ENCODE measurements at places on chromosomes 12 and 14. TPM values are rescaled to one million over a fixed set of nuclear protein-coding genes. Genes with fewer than 3 reads are reported as not detected.

HHIPL1 gene
- total RNA-seq: 0.88 TPM

GRCh38 chr12:124160097-124160756 lies 134.7 kb upstream of the RFLNA start:
- no peak for DNase-seq

UBE3B gene
- 44.3 TPM for total RNA-seq

BATF gene
- total RNA-seq: 3.7 TPM

DNA sequence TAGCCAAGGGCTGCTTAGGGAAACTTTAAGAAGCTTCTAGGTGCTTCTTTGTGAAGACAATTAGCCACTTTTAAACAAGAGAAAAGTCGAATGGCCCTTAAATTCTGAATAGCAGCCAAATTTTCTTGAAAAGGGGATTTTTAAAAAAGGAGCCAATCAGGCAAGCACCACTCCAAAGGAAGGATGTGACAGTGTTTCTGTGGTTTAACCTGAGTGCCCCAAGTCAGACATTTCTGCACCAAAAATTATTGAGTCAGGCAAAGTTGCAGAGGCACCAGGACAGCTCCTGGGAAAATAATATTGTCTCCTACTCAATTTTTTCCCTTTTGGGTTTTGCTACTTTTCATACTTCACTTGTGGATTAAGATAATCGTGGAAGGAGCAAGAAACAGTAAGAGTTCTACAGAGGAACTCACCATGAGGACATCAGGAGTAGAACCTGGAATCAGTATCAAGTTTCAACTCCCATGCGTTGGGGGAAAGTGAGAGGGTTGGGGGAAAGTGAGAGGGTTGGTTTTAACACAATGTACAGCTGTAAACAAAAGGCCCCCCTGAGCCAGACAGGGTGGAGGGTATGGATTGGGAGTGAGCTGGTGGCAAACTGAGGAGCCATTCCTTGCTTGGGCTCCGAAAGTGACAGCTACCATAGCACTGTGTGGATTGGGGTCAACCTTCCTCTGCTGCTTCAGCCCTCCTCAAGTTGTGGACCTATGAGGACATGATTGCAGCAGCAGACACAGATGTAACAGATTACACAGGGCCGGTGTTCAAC lies 90.8 kb downstream of the SLC38A1 start:
- no peak for DNase-seq

DNA sequence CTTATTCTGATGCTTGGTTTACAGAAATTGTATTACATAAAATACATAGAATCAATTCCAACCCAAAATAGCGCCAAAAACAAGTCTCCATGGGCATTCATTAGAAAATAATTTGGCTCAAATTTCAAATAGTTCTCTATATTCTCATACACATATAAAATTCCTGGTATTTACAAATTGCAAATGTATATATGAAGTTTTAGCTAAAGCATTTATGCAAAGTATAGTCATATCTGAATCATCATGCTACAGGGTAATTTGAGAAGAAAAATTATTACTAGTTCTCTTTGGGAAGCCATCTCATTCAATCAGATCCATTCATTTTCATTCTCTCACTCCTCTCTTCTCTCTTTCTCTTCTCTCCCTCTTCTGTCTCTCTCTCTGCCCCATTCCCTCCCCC lies 257.8 kb downstream of the DPF3 start:
- no peak for DNase-seq

GRCh38 chr12:21638054-21638891 lies 19.4 kb downstream of the LDHB start:
- DNase-seq: no peak

GRCh38 chr14:61668282-61668681 lies 27.0 kb upstream of the HIF1A start:
- DNase-seq: no peak

DNA sequence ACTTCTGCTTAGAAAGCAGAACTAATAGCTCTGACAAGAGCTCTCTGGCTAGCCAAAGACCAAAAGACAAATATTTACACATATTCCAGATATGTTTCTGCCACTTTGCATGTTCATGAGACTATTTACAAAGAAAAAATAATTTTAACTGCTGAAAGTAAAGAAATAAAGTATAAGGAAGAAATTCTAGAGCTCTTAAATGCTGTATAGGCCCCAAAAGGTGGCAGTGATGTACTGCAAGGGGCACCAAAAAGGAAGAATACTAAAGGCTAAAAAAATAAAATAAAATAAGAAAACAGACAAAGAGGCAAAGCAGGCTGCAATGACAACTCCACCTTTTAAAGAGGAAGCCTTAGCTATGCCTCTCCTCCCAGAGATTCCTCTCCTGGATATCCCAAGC lies 23.0 kb downstream of the KLRK1 start:
- peak; percentile 45 for DNase-seq

DNA sequence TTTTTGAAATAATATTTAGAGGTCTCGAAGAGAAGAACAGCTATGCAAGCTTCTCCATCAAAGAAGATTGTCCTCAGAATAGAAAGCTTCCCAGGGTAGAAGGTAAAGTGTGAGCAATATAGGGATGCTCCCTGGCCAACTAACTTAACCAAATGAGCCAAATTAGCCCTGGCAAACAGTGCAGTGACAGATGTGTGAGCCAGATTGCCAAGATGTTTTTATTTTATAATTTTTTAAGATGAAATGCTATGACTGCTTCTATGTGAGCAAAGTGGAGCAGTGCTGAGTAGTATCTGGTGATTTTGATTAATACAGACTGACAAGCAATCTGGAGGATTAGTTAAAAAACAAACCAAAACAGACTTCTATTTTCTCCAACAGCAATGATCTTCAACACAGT lies 202.1 kb downstream of the NOVA1 start:
- no peak for DNase-seq

- no peak for DNase-seq
Observed at GRCh38 chr12:50024805-50025186, 498 bp downstream of the RACGAP1 start.

DNA sequence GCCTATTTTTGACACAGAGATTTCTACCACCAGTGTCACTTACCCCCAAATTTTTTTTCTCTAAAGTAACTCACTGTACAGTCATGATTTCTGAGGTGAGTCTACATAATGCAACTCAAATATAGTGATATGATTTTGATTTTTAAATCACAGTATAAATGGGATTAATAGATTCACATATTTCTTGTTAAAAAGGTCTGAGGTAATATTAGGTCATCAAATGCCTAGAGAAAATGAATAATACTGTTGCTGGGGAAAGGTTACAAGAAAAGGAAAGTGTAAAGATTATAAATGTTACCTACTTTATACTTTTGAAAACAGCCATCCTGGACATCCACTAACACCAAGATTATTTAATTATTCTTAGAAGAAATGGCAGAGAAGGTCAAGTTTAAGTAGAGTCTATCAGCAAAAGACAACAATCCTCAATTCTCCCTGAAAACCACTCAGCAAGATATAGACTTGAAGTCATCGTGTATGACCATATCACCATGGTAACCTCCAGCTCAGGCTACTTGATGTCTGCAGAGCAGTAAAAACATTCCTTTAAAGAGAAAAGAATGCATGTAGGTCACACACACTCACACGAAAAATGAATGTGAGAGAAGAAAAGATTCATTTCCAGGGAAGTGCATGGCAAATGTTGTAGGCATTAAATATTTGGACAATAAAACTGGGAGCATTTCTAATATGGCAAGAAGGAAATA lies 58.7 kb downstream of the CCDC59 start:
- DNase-seq: no peak

DNA sequence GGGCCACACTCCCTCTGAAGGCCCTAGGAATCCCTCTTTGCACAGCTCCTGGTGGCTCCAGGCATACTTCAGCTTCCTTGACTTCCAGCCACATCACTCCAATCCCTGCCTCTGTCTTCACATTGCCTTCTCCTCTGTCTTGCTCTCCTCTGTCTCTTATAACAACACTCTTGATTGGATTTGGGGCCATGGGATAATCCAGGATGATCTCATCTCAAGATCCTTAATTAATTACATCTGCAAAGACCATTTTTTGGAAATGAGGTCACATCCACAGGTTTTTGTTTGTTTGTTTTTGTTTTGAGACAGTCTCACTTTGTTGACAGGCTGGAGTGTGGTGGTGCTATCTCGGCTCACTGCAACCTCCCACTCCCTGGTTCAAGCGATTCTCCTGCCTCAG lies 88.7 kb downstream of the TMTC1 start:
- DNase-seq: no peak

GRCh38 chr14:44497148-44497547 lies 9.9 kb downstream of the FSCB start:
- no peak for DNase-seq

GRCh38 chr14:21802441-21802840 lies 128.8 kb upstream of the OR4E1 start:
- DNase-seq: no peak

DNA sequence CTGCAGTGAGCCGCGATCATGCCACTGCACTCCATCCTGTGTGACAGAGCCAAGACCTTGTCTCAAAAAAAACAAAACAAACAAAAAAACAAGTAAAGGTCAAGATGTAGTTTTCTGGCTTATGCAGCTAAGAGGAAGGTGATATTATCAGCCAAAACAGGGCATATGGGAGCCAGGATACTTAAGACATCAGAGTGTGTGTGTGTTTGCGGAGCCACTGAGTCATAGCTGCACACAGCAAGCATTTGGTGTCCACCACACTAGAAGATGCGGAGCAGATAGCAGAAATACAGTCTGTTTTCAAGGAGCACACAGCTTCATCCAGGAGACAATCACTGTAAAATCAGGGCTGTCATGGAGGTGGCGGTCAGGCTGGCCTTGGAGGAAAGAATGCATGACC lies 72.6 kb upstream of the REP15 start:
- no peak for DNase-seq

DNA sequence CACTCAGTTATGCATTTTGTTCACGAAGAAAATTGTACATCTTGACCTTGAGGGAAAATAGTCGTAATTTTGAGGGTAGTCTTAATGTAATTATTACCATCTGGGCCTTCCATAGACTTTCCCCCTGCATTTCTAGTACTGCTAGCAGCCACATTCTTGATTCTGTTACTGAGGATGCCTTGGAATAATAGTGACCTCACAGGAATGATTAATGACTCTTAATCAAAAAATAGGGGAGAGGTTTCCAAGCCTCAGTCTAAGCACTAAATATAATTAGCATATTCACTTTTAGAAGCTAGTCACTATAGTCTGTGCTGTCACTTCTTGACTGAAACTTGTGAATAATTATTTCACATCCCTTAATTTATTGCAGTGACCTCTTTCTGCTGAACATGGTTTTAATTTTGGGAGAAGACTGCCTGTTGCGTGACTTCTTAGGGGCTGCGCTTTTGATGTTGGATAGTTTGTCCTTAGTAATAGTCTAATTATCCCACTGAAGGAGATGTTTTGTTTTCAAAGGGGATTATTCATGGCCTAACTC lies 400.5 kb downstream of the ADAMTS20 start:
- peak; percentile 65 for DNase-seq

GRCh38 chr14:22070119-22070982 lies 396.7 kb upstream of the OR4E1 start:
- no peak for DNase-seq

- DNase-seq: no peak
Observed at GRCh38 chr12:101866615-101867373, 10.6 kb upstream of the DRAM1 start.

GRCh38 chr12:96986883-96987523 lies 79.9 kb downstream of the NEDD1 start:
- DNase-seq: peak; percentile 27

- no peak for DNase-seq
Observed at GRCh38 chr12:124085419-124086296, 112.6 kb downstream of the ZNF664 start.

DNA sequence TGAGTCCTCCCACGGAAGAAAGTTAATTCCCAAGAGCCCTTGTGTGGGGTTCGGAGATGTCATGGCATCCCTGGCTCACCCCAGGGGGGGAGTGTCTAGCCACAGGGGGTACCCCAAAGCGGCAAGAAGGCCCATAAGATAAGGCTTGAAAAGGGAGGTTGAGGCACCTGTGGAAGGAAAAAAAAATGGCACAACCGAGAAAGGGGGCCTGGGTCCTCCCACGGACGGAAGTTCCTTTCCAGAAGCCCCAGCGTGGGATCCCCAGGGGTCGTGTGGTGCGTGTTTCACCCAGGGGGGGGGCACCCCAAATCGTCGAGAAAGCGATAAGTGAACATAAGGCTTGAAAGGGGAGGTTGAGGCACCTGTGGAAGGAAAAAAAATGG lies 266.7 kb downstream of the ALG10 start:
- DNase-seq: no peak

- no peak for DNase-seq
Observed at GRCh38 chr14:67131691-67132090, 57.5 kb upstream of the GARIN2 start.

RASSF8 gene
- 52.8 TPM for total RNA-seq

- no peak for DNase-seq
Observed at GRCh38 chr14:101563654-101564443, 2.6 kb downstream of the DIO3 start.

GRCh38 chr12:68844788-68845695 lies 37.1 kb downstream of the MDM2 start:
- DNase-seq: no peak

- peak; percentile 28 for DNase-seq
Observed at GRCh38 chr14:68622856-68623255, 170.0 kb downstream of the ZFP36L1 start.

DNA sequence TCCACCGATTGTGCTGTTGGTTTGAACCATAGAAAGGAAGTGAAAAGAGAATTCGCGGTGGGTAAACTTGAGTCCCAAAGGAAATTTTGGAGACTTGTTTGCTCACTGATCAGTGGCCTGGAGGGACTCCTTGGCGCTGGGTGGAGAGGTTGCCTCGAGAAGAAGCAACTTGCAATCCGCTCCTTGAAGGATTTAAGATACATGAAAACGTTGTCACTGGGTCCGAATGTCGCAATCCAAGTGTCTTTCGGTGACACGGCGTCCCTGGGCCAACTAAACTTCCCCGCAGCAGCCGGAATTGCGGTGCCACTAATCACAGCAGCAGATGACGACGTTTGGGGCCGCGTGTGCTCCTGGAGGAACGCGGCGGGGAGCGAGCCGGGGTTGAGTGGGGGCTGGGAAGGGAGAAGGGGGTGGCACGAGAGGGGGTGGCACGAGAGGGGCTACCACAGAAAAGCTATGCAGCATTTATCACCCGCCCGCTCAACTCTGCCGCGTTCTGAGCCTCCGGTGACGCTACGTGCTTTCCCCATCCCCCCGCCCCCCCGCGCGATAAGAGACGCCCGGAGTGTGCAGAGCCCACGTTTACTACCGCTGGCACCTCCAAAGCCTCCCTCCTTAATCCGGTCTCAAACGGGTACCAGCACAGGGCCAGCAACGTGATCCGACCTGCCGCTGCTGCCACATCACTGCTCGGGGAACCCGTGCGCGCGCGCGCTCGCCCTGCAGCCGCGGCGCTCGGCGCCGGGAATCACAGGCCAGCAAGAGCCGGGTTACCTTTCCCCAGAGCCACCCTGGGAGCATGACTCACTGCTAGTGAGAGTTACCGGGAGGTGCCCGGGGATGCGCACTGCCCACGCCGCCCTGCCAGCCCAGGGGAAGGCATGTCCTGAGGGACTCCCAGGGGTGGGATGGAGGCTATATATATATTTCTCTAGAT lies 833 bp upstream of the BHLHE41 start:
- DNase-seq: peak; percentile 93

GRCh38 chr14:22026527-22026926 lies 352.9 kb upstream of the OR4E1 start:
- no peak for DNase-seq

Measured in kidney (tissue), 22 donors.